ENCODE measurements at places on chromosomes 3 and 15.

DNA sequence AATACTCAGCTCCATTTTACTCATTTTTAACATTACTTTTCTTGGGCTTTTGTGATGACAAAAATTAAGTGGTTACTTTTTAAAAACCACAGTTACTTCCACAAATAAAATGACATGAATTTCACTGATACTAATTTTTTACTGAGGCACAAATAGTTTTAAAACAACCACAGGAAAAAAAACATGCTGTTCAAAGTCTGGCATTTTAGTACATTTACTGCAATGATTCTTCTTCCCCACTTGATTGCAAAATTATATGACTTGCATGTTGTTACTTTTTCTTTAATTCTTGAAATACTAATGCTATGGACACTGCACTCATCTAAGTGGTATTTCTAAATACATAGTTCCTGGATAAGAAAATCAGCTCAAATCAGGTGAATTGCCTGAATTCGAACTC, 24.8 kb upstream of the SLMAP start:
- no peak for DNase-seq

DNA sequence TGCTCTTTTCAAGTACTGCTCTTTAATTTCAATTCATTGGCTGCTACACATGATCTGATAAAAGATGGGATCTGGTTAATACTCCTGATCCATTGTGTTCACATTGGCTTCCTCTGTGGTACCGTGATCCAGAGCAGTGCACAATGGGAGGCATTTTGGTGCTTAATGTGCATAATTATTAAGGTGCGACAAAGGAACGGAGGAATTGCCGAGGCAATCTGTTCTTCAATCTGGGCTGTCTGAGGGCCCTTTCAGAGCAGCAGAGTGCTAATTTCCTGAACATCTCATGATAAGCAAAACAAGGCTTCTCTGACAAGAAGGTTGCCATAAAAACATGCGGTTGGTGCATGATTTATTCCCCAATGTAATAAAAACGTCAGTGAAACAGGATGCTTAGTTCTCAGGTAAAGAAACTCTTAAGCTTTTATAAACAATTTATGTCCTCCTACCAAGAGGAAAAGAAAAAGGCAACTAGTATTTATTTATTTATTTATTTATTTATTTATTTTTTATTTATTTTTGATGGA, 64.0 kb upstream of the EPHA3 start:
- no peak for DNase-seq

- no peak for DNase-seq
Observed at GRCh38 chr3:59271971-59272370, 222.1 kb upstream of the CFAP20DC start.

- DNase-seq, result no peak
Observed at GRCh38 chr3:132220986-132221385, 96.2 kb upstream of the ACP3 start.

GRCh38 chr3:152229692-152230091, 39.0 kb upstream of the MBNL1 start:
- DNase-seq, result no peak

DNA sequence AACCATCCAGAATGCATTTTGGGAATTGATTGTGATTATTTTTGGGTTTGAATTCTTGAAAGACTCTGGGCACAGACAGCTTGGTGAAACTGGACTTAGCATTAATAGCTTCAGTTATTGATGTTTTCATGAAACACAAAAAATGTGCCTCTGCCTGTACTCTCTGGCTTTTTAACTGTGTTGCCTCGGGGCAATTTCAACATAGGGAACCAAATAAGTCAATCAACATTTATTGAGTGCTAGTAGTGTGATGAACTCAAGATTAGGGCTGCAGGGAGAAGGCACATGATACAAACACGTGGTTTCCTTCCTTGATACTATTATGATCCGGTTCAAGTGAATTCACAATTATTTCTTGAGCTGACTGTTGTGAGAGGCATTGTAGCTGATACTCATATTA, 50.8 kb downstream of the UNC13C start:
- no peak for DNase-seq

DNA sequence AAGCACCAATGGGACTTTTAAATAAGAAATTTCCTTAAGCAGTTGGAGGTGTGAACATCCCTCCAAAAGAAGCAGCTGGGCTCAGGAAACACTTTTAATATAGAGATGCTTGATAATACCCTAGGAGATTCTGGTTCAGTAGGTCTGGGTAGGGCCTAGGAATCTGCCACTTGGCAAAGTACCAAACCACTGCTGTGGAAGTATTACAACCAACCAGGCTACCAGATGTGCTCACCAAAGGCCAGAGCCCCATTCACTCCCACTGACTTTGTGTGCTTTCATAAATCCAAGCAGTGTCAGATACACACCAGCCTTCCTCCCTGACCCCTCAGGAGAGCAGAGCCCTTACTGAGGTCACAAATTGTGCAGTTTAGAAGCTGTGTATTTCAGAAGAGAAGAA, 162.6 kb downstream of the CCNL1 start:
- DNase-seq, result no peak

DNA sequence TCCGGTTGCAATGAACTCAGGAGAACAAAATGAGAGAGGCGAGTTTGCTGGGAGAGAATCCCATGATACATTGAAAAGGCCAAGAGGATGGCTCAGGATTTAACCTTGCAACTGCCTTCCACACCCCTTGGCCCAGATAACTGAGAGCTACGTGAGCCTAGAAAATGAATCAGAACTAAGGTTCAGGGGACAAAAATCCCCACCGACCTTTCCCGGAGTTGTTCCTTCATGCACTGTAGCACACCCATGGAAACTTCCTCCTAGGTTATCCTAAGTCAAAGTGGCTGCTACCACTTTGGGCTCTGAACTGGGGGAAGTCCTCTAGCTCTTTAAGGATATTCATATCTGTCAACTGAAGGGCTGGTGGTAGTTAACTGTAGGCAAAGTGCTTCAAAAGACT, 58.3 kb upstream of the SLC4A7 start:
- DNase-seq, result no peak
